Activated CD4-positive, alpha-beta T cell treated with anti-CD3 and anti-CD28 coated beads, Interleukin-2, amount 50 U/mL, for 48 hours (primary cell): ENCODE measurements at places on chromosomes 13 and 19.

- no peak for DNase-seq
These were observed 19.0 kb downstream of the KCTD15 start for GRCh38 chr19:33815380-33816340.

DNA sequence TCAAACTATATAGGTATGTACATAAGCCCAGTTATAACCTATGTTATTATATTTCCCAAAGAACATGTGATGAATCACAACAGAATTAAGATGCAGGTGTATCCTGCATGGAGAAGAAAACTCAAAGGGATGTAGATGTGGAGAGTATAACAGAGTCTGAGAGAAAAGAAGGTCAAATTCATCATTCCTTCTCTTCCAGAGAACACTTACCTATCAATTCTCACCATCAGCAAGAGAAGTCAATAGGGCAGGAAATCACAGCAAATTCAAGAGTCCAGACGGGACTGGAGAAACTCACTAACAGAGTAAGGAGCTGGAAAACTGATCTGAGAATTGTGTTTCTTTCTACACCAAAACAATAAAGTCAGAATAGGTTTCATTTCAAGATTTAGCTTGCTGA is 28.4 kb downstream of the DIAPH3 start:
- DNase-seq: no peak

GRCh38 chr19:8004723-8005513 is 523 bp downstream of the ELAVL1 start:
- DNase-seq: peak; percentile 25

- DNase-seq: no peak
These were observed 19.3 kb downstream of the TMED1 start for GRCh38 chr19:10816691-10817090.

- DNase-seq: no peak
These were observed 518.2 kb upstream of the HTR2A start for GRCh38 chr13:47415048-47415447.

DNA sequence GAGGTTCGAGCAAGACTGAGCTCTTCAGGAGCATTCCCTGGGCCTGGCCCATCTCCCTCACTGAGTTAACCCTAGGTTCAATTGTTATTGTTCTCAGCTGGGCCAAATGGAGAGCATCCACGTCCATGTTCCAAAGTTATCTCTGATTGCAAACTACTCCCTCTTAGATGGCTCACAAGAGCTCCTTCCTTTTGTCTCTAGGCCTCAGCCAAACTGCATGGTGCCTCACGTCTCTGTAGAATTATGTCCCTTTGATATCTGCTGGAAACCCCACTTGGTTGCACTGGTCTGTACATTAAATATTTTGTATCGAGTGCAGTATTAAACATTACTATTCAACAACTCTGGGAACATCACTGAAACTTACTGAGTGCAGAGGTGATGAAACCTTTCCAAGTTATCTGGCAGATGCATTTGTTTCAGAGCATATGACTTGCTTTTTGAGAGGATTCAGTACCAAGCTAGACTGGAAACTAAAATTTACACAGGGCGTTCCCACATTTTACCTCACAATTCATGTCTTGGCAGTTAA is 38.1 kb downstream of the DOCK9 start:
- DNase-seq: no peak

- no peak for DNase-seq
These were observed 991.7 kb downstream of the EFNB2 start for GRCh38 chr13:105543742-105544141.

DNA sequence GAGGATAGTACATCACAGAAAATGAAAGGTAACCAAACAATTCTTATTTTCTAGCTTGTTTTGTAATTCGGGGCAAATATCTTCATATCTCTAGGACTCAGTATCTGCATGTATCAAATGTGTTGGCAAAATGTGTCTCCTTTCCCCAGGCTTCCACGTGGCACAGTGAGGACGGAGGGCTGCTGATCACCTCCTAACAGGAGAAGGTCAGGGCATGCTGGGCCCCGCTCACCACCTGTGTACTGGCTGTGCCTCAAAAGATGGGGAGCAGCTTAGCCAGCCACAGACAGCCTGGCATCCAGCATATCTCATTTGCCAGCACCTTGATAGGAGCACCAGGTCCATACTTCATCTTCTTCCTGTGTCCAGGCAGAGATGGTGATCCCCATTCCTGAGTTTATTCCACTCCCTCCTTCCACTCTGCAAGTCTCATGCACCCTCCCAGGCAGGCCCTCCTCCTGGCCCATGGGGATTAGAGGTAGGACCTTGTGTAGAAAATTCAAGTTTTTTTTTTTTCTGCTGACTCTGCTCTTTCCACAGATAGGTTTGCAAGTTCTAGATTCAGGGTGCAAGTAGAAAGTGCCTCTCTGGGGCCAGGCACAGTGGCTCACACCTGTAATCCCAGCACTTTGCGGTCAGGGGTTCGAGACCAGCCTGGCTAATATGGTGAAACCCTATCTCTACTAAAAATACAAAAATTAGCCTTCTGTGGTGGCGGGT is 1639.0 kb upstream of the SLC10A2 start:
- DNase-seq: no peak
